ACHN (cell line): ENCODE measurements at places on chromosomes 3 and 15.
A peak's percentile ranks its signal among the peaks of the same experiment; 100 is the strongest.

DNA sequence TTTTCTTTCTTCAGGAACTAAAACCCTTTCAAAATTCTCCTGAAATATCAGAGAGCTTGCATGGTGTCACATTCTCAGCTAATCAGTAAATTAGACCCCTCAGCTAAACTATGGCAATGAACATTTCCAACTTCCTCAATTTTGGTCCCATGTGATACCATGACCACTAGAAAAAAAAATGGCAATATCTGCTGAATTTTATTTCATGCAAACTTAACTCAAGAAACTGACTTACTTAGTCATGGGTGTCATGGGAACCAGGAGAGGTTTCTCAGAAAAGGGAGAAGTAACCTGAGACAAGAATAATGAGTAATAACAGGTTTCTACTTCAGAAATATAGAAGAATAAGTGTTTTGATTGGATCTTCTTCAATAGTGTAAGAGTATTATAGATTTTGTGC is 784.6 kb upstream of the ALCAM start:
- DNase-seq = no peak

DNA sequence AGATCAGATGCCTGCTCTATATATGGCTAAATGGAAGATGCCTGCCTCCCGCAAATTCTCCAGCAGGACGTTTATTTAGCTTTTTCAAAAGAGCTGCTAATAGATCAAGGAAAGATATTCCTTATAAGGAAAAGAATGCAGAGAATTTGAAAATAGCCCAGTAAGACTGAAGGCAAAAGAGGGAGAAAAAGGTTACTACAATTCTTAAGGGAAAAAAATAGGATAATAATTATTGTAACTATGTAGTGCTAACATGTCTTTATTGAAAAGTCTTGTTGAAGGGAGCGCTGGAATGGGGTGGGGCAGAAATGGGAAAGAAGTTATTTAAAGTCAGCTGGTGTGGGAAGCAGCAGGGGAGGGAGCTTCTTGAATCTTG is 2.9 kb downstream of the TPM1 start:
- DNase-seq = peak; percentile 4

GRCh38 chr3:53809764-53810400 is 36.3 kb downstream of the CHDH start:
- DNase-seq = no peak

DNA sequence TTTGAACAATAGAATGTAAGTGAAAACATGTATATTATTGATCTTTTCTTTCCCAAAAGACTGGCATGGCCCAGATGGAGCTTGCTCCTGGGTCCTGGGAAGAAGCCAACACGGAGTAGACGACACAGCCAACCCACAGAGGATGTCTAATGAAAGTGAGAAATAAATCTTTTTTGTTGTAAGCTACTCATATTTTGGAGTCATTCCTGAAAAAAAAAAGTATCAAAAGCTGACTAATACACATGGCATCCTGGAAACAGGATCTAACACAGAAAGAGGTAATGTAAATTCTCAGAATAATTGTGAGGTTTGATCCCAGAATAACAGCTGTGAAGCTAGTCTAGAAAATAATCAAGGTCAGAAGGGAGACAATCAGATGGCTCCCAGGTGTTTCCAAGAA is 12.6 kb upstream of the FRMD5 start:
- peak; percentile 65 for DNase-seq

- peak; percentile 28 for DNase-seq
Measured at GRCh38 chr15:51830276-51830806, 888 bp downstream of the TMOD3 start.

DNA sequence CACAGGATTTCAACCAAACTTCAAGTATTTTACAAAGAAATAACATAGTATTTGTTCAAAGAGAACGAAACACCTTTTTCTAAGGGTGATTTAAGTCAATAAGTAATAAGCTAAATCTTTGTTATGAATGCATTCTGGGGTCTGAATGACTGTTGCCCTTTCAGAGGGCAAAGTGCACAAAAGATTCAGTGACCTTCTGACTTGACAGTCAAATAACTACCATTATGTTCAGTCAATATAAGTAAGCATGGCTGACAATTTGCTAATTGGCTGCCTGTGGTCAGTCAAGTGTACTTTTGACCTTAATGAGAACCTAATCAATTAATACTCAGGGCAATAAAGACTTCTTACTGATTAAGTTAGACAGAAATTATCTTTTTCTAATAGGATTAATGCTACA is 133.1 kb upstream of the NANOGP8 start:
- DNase-seq = no peak

GRCh38 chr15:58546066-58546591 is 114.3 kb downstream of the LIPC start:
- no peak for DNase-seq

GRCh38 chr3:138082992-138083386 is 32.4 kb downstream of the DZIP1L start:
- no peak for DNase-seq

- DNase-seq = no peak
Measured at GRCh38 chr15:89803941-89804800, 10.5 kb downstream of the ANPEP start.
